ENCODE measurements at places on chromosomes 2 and 18.

DNA sequence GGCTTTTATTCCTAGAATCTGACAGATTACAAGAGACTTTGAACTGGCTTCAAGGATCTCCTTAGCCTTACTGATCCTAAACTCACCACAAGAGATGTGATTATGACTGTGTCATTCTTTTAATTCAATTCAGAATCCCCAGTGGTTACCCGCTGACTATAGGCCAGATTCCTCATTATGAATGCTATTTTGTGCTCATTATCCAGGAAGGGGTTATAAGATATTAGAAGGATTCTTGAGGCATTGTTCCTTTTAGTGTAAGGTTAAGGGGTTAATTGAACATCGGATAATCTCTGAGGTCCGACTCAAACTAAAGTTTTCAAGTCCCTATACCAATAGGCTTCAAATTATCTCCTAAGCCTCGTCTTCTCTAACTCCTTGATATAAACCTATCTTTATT lies 39.4 kb upstream of the TDRD15 start:
- no peak for DNase-seq

DNA sequence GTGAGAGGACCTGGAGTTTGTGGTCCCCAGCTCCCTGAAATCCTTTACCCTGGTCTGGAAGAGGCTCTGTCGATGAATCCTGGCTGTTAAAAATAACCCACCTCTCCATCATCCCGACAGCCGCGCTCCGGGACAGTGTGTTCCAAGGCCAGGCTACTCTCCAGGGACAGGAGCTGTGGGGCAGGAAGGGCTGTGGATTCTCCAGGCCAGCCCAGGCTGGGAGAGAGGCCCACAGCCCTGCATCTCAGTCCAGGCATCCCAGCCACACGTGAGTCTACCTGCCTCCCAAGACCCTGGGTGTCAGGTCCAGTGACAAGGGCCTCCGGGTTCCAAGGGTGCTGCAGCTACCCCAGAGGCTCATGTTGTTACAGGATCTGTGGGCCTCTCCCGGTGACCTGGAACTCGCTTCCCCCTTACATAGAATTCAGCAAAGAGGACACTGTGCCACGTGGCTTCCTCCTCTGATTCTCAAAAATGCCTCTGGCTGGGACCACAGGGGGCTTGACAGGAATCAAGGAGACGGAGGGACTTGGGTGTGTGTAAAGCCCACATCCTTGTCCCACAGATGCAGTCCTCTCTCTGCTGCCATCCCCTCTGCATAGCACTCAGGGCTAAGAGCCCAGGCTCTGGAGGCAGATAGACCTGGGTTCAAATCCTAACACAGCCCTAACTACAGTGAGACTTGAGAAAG lies 17.3 kb downstream of the ADRA2B start:
- peak; percentile 18 for DNase-seq

DNA sequence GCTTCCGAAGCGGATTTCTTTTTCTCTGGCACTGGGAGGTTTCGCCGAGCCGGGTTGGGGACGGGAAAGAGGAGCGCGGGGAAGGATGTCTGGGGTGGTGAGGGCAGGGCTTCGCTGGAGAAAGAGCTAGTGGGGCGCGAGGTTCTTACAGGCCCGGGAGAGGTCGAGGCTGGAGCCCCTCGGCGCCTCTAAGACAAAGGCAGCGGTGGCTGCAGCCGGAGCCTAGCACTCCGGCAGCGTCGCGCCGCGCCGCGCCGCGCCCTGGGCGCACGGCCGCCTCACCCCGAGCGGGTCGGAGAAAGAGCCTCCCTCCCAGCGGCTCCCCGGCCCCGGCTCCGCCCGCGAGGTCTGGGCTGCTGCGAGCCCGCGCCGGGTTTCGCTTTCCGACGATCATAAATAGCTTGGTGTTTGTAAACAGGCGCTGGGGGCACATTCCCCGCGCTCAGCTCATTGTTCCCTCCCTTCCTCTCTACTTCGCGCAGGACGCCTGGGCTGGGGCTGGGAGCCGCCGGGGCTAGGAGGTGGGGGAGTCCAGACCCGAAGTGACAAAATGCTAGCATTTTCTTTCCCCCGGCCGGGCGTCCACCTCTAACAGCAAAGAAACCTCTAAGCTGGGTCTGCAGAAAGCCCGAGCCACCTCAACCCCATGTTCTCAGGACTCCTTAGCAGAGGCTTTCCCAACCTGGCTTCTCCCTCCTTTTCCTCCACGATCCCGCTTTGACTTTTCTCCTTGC lies 813 bp upstream of the MEIS1 start:
- DNase-seq: peak; percentile 50

- DNase-seq: no peak
Observed at GRCh38 chr2:56465491-56465890, 281.7 kb downstream of the CCDC85A start.

DNA sequence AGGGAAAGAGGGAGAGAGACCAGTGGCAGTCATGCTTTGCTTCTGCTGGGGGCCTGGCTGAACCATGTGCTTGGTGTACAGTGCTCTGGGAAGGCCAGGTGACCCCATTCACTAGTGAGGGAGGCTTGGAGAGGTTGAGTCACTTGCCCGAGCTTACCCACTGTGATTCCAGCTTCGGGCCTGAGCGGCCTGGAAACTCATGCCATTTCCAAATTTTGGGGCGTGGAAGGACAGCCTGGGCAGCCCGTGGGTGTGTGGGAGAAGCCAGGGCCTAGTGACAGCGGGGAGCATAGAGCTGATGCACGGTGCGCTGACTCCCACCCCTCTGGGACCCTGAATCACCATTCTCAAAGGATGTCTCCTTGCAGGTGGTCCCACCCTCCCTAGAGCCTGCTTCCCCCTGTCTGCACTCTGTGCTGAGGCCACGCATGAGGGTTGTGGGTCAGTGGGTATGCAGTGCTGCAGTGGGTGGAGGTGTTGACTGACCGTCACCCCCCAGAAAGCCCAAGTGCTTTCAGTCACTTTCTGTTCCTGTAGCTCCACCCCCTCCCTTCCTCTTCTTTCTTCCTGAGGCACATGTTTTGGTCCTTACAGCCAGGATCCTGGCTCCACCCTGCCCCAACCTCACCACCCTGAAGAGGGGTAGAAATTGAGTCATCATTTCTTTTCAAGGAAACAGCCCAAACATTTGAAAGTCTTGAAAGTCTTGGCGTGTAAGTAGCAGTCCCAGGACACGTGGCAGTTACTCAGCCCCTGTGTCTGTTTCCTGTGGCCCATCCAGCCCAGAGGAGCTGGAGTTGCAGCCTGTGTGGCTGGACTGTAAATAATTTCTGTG lies 69.3 kb upstream of the MCFD2 start:
- peak; percentile 47 for DNase-seq

GRCh38 chr2:145851730-145852129 lies 1331.8 kb upstream of the ZEB2 start:
- no peak for DNase-seq

- DNase-seq: no peak
Observed at GRCh38 chr2:53755121-53755520, 12.5 kb upstream of the CHAC2 start.

- DNase-seq: no peak
Observed at GRCh38 chr18:63363951-63364350, 3.1 kb downstream of the KDSR start.

GRCh38 chr18:49894517-49895226 lies 81.3 kb upstream of the ACAA2 start:
- DNase-seq: no peak

DNA sequence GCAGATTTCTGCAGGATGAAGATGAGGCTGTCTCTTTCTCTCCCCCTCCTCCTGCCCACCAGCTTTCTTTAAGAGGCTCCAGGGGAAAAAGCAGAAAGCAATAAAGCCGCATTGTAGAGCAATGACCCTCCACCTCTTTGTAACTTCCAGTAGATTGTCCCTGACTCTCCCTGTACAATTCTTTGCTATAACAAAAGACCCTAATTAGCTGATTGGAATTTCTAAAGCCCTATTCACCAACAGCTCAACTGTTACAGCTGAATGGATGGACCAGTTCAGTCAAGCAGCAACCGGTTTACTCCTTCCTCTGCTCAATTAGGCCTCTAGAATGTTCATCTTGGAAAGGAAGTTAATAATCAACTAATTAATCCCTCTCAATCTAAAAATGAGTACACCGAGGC lies 301.0 kb downstream of the STK39 start:
- DNase-seq: no peak

GRCh38 chr2:98508709-98509066 lies 64.0 kb downstream of the INPP4A start:
- peak; percentile 47 for DNase-seq

- DNase-seq: no peak
Observed at GRCh38 chr2:111182121-111182520, 61.4 kb downstream of the BCL2L11 start.

GRCh38 chr18:13267431-13267873 lies 48.9 kb downstream of the LDLRAD4 start:
- DNase-seq: peak; percentile 25

GRCh38 chr2:146817613-146818012 lies 1027.2 kb upstream of the ACVR2A start:
- no peak for DNase-seq

- no peak for DNase-seq
Observed at GRCh38 chr2:20201671-20202070, 23.3 kb downstream of the SDC1 start.

DNA sequence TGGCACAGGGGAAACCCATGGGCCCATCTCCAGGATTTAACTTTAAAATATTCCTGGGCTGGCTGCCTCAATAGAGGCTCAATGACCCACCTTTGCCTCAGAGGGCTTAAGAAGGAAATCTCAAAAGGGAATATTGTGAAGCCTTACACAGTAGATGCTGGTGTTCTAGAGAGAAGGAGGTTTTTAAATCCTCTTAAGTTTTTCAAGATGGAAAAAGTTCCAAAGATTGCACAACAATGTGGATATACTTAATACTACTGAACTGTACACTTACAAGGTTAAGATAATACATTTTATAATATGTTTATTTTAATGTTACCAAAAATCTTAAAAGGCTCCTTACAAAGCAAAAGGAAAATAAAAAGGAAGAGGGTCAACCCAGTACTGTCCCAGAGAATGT lies 54.9 kb upstream of the LCLAT1 start:
- DNase-seq: no peak

GRCh38 chr2:20611077-20611843 lies 39.6 kb downstream of the HS1BP3 start:
- no peak for DNase-seq

DNA sequence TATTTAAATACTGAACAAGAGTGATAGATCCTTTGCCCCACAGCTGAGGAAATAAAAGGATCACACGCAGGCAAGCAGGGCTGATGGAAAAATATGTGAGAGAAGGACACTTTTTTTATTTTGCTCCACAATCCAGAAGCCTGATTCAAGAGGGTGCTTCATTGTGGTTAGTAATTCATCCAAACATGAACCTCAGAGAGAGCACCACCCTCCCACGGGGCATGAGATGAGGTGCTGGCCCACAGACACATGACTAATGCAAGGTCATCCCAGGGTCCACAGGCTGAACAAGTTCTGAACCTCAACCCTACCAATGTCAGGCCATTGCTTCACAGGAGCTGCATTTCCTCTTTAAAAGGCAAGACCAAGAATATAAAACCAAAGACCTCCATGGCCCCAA lies 239.6 kb downstream of the MREG start:
- DNase-seq: no peak

All from activated naive CD8-positive, alpha-beta T cell treated with anti-CD3 and anti-CD28 coated beads, Interleukin-2, amount 10 ng/mL, durations not matched to agents 7 days and 5 days (primary cell).